Tongue (tissue), 3 donors: ENCODE measurements at places on chromosomes 3 and 15.
A peak's percentile ranks its signal among the peaks of the same experiment; 100 is the strongest.

GRCh38 chr3:134993011-134993410 is 198.0 kb downstream of the EPHB1 start:
- no peak for DNase-seq

DNA sequence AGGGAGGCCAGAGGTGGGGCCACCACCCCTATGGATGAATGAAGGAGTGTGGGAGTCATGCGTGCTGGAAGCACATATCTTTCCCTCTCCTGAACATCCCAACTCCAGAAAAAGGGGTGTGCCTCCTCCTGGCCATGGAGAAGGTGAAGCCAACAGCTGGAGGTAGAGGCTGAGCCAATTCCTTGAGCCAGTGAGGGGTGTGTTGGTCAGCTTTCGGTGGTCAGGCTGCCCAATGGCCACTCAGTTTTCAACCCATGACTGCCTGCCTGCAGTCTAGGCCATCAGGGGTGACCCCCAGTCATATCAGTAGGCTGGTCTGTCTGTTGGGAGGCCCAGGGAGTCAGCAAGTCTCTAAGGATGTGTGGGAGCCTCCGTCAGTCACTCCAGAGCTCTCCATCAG is 13.6 kb downstream of the PTH1R start:
- no peak for DNase-seq

DNA sequence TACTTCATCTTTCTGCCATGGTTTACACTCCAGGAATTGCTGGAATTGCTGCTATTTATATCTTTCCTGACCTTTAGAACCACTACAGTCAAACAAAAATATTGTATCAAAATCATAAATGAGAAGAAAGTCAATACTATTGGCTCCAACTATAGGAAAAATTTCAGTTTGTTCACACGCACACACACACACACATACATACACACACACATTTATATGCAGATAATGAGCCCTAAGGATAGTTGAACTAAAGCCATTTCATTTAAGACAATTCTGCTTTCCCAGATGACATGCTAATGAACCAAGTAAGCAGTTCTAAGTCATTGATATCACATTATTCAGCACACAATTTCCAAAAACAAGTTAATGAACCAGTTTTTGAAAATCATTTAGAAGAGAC is 627.3 kb downstream of the PLOD2 start:
- no peak for DNase-seq

DNA sequence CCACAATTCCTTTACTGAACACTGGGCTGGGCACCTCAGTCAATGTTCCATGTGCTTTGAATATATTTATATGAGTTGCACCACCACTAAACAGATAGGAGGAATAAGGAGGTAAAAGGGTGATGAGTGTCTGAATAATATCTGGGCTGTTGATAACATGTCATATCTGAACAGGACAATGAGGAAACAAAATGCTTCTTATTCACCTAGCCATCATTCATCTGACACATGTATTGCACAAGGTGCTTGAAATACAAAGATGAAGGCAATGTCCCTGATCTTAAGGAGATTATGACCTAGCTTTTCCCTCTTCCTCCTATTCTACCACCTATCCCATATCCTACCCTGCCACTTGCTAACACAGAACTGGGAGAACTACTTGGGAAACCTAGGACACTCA is 8.0 kb upstream of the CERS3 start:
- no peak for DNase-seq

DNA sequence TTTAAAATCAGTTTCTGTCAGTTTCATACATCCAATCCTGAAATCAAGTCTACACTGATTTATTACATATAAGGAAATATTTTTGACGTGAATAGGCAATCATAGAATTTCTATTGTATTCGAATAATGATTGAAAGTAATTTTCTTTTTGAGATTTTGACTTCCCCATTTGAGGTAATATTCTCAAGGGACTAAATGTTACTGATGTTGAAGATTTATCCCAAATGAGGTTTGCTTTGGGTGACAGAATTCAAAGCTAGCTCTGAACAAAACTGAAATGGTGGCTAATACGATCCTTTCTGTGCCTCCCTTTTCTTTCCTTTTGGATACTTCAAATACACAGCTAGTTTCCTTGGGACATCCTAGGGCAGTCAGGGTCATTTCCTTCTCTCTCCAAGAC is 12.9 kb upstream of the CNBP start:
- no peak for DNase-seq

- DNase-seq, result no peak
Measured at GRCh38 chr3:171677706-171678105, 132.6 kb downstream of the PLD1 start.

DNA sequence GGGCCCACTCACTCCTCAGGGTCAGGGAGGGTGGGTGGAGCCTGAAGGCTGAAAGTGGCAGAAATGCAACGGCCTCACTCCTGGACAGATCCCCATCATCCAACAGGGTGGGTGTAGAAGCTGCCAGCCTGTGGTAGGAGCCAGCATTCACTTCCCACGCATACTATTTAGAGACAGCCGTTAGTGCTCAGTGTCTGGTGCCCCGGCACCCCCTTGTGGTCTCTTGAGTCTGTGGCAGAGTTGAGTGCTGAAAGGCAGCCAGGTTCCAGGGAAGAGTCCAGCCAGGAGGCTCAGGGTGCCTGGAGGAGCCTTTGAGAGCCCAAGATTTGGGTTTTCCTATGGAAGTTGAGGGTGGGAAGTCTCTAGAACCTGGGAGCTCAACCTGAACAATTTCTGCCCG is 2.1 kb upstream of the GNAT1 start:
- DNase-seq, result peak; percentile 94

GRCh38 chr15:68186671-68187397 is 18.3 kb downstream of the CALML4 start:
- DNase-seq, result no peak

GRCh38 chr3:177429771-177430170 is 232.5 kb upstream of the TBL1XR1 start:
- DNase-seq, result no peak
